T-helper 2 cell treated with Interferon-gamma antibody and Interleukin-4, amounts not matched to agents 5 μg/mL and 100 μg/mL, for 36 hours (primary cell): ENCODE measurements at places on chromosomes 6 and 20.

DNA sequence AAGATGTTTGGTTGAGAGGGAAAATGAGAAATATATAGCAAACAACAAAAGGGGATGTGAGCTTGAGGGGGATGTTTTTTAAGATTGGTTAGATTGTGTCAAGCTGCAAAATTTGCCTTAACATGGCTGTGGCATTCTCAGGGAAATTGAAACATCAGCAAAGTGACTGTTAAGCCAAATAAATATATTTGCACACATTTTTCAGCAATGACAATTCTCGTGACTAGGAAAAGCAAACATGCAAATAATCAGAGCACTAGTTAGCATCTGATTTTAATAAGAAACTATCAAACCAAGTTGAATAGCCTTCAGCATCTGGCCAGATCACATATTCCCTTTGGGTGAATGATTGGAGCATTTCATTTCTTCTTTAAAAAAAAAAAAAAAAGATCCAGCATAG lies 262.8 kb downstream of the TBC1D7 start:
- H3K27ac ChIP-seq = no peak overlapping the region
- peaks cover 2% of the 10 kb centered on the region for H3K27me3 ChIP-seq
- H3K36me3 ChIP-seq = no peaks in the 10 kb centered on the region
- DNase-seq = no peak

DNA sequence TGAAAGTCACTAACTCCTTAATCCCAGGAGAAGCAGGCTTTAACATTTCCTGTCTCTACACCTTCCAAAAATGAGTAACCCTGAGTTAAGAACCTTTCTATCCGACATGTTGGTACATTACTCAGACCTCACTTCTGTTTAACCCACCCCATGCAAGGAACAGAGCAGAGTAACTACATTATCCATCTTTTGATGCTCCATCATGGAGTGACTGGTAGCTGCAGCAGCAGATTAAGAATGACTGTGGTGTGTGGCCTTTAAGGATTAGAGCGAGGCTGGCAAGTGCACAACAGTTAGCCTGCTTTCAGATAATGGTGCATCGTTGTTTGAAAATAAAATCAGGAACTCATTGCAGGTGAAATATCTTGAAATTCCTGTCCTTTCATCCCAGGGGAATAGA lies 2.0 kb downstream of the TRAF3IP2 start:
- peak overlapping the region; percentile 96 for H3K4me3 ChIP-seq
- no peak for DNase-seq
- H3K27ac ChIP-seq = no peak overlapping the region
- H3K4me1 ChIP-seq = peaks cover 39% of the 10 kb centered on the region
- H3K27me3 ChIP-seq = no peaks in the 10 kb centered on the region

- no peak for DNase-seq
- H3K27me3 ChIP-seq = no peaks in the 10 kb centered on the region
- peaks cover 59% of the 10 kb centered on the region for H3K36me3 ChIP-seq
- H3K27ac ChIP-seq = no peak overlapping the region
Measured at GRCh38 chr20:38536310-38536709, 44.7 kb upstream of the ADIG start.

DNA sequence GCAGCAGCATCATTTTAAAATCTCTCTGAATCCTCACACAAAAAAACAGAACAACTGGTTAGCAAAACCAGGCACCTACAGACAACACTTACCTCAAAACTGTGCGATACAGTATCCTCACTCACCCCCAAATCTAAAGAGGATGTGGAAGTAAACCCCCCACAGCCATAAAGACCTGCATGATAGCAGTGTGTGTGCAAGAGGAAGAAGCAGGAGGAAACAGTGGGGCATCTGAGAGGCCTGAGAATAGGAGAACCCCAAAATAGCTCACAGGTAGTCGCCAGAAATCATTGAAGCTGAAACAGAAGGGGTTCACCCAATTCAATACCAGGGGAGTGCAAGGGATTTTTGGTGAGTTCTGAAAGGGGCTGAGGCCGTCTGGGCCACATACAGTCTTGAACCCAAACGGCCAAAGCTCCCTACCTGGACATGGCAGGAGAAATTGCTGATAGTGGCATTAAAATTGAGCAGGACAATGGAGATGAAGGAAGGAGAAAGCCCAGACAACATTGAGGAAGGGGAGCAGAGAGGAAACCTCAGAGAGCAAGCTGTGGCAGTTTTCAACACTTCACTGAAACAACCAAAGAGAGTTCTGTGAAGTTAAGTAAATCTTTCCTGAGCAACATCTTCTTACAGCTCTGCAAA lies 129.7 kb downstream of the FIG4 start:
- DNase-seq = no peak
- H3K4me3 ChIP-seq = no peak overlapping the region
- H3K36me3 ChIP-seq = no peaks in the 10 kb centered on the region
- no peaks in the 10 kb centered on the region for H3K4me1 ChIP-seq
- H3K27me3 ChIP-seq = no peaks in the 10 kb centered on the region

- no peak for DNase-seq
- no peak overlapping the region for H3K4me3 ChIP-seq
- H3K27me3 ChIP-seq = peaks cover 4% of the 10 kb centered on the region
- peaks cover 3% of the 10 kb centered on the region for H3K4me1 ChIP-seq
- peaks cover 20% of the 10 kb centered on the region for H3K36me3 ChIP-seq
- H3K27ac ChIP-seq = no peak overlapping the region
Measured at GRCh38 chr20:63587776-63588591, 13.9 kb upstream of the HELZ2 start.

DNA sequence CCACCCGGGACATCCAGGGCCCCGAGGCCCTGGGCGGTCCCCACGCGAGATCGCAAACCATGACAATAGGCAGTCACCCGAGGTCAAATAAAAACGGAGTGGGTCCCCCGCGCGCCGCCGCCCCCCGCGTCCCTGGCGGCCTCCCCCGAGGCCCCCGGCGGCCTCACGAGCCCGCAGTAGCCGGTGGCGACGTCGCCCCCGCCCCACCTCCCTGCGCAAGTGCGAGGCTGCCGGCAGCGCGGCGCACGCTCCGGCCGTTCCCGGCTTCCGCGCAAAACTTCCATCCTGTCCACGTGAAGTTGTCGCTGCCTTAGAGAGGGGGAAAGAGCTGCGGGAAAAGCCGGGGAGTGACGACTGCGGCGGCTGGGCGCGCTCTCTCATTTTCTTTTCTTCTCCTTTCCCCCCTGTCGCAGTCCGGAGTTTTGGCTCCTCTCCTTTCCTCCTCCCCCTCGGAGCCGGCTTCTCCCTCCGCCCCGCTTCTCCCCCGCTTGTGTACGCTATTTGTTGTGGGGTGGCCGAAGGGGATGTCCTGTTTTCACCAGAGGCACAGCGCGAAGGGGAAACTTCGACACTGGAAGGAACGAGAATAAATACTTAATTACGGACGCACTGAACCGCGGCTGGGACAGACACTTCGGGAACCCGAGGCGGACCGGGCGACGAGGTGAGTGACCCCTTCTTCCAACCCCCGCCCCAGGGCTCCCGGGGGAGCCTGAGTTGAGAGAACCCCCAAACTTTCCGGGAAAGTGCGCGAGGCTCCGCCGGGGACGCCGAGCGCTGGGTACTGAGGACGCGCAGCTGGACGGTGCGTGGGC lies at the start of gene EYA4:
Gene EYA4 (plus strand): TSS at position 272 of the 815 bp plus-strand sequence. CDS start 33,424 bp downstream, outside the sequence.
- no peaks in the 10 kb centered on the region for H3K36me3 ChIP-seq
- peaks cover 3% of the 10 kb centered on the region for H3K4me1 ChIP-seq
- DNase-seq = no peak

DNA sequence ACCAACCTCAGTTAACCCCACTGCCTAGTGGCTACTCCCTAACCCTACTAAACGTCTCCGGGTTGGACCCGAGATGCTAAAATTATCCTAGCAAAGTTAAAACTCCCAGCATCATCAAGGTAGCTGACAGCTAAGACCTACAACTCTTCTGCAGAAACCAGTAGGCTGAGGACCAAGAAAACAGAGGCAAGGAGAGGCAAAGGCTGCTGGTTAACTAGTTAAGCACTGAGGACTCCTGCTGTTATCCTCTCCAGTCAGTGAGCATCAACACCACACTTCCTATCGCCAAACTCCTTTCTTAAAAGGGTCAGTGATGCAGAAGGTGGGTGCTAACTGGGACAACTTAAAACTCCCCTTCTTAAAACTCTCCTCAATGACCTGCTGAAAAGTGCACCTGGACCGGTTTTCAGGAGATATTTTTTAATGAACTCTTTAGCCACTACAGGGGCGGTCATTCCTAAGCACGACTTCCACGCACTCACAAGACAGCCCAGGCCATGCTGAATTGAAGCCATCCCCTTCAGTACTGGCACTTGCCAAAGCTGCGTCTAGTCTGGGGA lies 1.7 kb downstream of the TRERF1 start:
- peak overlapping the region; percentile 56 for H3K27ac ChIP-seq
- H3K27me3 ChIP-seq = peaks cover 12% of the 10 kb centered on the region
- DNase-seq = no peak
- peaks cover 49% of the 10 kb centered on the region for H3K4me1 ChIP-seq
- peak overlapping the region; percentile 93 for H3K4me3 ChIP-seq
